ENCODE measurements at places on chromosomes 2 and 18. TPM values are rescaled to one million over a fixed set of nuclear protein-coding genes. Genes with fewer than 3 reads are reported as not detected.

Gene AQP12B
- total RNA-seq, result not detected

Gene GKN2
- not detected for total RNA-seq

Gene CRYGC
- not detected for total RNA-seq

Gene RPRM
- 17.3 TPM for total RNA-seq

DNA sequence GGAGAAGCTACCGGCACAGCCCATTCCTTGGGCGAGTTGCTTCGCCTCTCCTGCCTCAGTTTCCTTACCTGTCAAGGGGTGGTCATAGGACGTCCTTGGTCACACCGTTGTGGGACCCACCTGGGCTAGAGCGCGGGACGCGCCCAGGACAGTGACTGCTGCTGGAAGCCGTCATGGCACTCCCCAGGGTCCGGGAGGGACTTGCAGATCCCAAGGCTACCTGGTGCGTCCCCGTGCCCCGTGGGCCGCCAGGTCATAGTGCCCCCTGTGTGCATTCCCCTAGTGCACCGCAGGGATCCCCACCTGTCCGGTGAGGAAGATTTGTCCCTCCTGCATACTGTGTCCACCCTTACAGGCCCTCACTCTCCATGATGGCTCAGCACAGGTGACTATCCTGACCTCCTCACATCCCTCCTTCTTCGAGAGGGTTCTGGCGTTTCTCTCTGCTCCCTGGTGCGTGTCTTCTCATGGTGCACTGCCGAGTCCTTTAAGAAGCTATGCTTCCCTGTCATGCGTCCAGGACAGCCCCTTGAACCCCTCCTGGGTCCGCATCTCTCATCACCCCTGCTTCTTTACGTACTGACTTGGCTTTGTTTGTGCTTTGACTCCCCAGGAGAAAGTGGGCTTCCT lies 886 bp upstream of the STK25 start:
- no peak for DNase-seq

DNA sequence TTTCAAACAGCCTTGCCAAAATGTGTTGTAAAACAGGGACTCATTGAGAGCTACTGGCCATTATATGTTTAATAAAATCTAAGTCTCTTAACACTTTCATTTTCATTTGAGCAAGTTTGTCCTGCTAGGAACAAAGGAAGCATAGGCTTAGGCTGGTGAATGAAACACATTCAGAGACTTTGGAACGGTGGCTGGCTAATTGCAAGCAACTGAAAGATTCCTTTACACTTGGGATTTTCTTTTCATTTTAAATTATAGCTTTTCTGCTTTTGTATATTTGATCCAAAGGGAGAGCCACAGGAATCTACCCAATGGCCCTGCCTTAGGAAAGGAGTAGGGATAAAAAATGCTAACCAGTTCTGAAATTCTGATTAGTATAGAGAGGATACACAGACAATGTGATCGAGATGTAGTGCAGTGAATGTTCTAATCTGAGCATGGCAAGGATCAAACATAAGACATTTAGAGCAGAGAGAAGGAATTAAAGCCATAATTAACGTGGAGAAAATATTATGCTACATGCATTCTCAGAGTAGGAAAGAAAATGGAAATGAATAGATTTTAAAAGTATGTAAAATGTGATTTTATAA lies 911.4 kb upstream of the SLC39A10 start:
- DNase-seq, result no peak

DNA sequence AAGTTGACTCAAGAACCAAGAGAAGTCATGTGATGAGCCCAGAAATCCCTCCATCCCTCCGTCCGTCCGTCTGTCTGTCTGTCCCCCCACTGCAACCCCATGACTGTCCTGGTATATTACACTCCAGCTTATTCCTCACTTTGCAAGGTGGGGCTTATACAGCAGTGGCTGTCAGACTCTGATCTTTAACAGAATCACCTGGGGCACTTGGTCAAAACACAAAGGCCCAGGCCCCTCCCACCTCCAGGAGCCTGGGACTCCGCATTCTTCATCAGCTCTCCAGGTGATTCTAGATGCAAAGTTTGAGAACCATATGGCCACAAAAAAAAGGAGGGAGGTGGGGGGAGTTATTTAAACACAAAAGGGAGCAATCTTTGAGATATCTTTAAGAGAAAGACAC lies 61.4 kb downstream of the MYO5B start:
- DNase-seq, result no peak

GRCh38 chr2:72669121-72669520 lies 156.7 kb downstream of the EXOC6B start:
- no peak for DNase-seq

DNA sequence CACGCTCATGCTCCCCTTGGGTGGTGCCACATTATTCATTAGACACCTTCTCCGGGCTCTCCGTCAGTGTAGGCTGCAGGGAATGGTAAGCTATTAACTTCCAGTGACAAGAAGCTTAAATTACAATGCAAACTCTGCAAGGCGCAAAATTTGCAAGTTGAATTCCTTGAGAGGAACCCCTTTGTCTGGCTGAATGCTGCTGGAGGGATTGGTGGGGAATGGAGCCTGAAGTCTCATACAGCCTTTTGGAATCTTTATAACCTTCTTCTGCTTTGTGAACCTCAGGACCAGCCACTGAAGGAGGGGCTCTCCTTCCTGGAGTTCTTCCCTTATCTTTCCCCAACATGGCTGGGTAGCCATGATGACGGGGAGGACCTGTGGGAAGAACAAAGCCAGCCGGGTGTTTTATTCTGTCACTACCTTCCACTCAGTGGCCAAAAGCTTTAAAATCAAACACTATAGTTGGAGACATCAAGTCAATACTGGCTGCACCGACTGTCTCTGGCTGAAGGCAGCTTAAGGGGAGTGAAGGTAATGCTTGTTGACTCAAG lies 220.9 kb upstream of the EPHA4 start:
- no peak for DNase-seq

GRCh38 chr2:128511731-128512378 lies 193.2 kb upstream of the HS6ST1 start:
- no peak for DNase-seq

- no peak for DNase-seq
These were observed 37.8 kb downstream of the VIT start for GRCh38 chr2:36734304-36734703.

GRCh38 chr18:11419338-11419737 lies 190.1 kb upstream of the SLC35G4 start:
- no peak for DNase-seq

DNA sequence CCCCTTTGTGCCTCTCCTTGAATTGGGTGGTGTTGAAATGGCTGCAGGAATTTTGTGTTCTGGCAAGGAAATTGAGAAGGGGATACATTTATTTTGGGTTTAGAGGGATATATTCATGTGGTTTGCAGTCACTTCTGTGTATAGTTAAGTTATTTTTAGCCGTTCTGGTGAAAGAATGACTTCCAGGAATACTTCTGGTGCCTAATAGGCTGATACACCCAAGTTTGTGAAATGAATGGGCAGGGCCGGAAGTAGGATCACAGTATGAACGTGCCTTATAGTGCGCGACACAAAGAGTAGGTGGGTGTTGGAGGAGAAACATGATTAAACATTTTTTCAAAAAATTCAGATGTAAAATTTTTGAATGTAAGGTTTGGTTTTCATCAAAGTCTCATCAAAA lies 168.6 kb upstream of the ATP5MC3 start:
- DNase-seq, result no peak

DNA sequence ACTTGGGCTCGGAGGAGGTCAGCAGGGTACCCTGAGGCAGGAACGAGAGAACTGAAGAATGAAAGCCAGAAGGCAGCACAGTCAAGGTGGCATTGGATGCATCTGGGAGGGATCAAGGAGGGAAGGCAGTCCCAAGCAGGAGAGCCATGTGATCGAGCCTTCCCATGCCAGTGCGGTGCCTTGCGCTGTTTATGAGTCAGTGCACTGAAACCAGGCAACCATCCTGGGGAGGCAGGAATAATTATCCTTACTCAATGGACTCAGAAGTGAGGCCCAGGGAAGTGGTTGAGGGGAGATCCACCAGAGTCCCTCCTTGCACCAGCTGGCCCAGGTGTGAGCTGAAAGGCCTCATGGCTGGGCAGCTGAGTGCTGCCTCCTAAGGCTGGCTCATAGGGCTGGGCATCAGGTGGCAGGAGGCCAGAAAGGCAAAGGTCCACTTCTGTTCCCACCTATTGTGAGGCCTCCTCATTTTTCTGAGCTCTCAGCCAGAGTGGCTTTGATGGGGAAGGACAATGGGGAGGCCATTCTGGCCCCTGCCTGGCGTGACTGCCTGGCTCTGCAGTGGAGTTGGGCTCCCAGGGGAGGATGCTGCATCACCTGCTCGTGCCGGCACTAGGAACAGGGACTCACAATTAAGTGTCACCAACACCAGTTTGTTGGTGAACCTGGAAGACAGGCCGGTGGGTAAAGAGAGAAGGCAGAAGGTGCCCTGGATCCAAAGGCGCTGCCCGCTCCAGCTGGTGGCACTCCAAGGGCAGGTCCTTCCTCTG lies 82.3 kb downstream of the TFCP2L1 start:
- no peak for DNase-seq
